ENCODE measurements at places on chromosomes 6 and 20.

DNA sequence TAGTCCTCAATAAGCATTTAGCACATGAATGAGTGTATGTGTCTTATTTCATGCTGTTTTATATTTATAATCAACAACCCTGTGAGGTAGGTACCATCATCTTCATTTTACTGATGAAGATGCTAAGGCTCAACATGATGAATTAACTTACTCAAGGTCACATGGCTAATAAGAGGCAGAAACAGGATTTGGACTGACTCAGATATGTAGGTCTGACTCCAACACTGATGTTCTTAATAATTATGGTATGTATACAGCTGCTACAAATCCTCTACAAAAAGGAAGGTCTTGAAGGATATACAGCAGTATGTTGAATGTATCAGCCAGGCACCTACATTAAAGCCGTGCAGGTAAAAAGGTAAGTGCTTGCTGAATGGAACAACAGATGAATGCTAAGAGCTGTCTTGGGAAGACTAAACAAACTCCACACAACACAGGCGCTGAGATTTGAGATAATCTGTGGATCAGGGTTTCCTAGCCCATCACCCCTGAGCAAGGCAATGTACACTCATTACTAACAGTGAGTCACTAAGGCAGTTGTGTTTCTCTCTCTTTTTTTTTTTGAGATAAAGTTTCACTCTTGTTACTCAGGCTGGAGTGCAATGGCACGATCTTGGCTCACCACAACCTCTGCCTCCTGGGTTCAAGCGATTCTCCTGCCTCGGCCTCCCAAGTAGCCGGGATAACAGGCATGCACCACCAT is 31.9 kb downstream of the TTI1 start:
- no peak for DNase-seq

DNA sequence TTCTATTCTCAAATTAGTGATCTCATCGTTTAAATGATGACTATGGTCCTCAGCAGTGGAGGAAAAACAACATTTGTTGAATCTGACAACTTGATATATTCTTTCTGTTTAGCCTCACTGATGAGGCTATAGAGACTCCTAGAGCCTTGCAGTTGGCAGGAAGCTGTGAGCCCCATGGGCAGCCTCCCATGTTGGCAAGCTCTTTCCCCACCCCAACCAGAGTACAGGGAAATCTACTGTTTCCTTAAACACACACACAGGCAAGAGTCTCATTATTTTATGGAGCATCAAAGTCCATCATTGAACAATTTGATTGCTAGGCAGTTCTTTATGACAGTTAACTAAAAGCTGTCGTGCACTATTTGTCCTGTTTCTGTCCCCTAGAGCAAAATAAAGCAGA is 498.2 kb upstream of the CITED2 start:
- no peak for DNase-seq

DNA sequence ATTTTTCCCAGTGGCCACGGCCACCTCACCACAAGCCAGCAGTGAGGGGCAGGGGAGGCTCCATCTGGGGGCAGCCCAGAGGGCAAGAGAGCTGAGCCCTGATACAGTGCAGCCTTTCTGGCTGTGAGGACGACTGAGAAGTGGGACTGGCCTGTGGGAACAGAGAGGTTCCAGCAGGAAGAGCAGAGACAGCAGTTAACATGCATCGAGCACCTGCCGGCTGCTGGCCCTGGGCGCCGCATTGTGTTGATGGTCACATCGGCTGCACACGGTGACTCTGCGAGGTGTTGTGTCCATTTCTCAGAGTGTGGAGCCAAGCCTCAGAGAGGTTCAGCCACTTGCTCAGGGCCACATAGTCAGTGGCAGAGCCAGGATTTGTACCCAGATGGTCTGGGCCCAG is 9.8 kb downstream of the FOXS1 start:
- no peak for DNase-seq

- DNase-seq: no peak
Observed at GRCh38 chr6:37053683-37054082, 48.2 kb downstream of the FGD2 start.

- DNase-seq: no peak
Observed at GRCh38 chr20:59207742-59208357, 44.2 kb downstream of the ZNF831 start.

- DNase-seq: no peak
Observed at GRCh38 chr6:170243386-170243785, 47.5 kb downstream of the DLL1 start.

GRCh38 chr20:25127761-25128537 is 46.0 kb upstream of the VSX1 start:
- no peak for DNase-seq

DNA sequence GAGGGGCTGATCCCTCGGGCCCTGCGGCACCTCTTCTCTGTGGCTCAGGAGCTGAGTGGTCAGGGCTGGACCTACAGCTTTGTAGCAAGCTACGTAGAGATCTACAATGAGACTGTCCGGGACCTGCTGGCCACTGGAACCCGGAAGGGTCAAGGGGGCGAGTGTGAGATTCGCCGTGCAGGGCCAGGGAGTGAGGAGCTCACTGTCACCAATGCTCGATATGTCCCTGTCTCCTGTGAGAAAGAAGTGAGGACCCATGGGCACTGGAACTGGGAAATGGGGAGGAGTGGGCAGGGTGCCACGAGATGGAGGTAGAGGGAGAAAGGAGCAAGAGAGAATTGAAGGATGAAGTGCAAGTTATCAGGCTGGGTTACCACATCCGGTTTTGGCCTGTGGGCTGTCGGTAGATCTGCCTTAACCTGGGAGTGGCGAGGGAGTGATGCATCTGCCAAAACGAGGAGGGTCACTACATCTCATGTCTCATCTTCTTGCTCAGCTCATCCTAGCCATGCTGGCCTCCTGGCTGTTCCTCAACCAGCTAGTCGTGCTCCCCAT is 5.4 kb upstream of the PHF1 start:
- no peak for DNase-seq

DNA sequence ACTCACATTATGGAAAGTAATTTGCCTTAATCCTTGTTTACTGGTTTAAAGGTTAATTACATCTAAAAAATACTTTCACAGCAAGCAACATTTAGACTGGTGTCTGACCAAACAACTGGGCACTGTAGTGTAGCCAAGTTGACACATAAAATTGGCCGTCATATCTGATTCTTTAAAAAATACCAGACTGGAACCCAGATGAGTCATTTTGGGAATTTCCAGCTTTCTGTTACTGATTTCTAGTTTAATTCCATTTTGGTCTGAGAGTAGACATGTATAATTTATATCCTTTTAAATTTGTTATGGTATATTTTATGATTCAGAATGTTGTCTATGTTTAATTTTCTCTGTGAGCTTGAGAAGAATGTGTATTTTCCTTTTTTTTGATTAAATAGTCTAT is 44.1 kb downstream of the SCP2D1 start:
- no peak for DNase-seq

DNA sequence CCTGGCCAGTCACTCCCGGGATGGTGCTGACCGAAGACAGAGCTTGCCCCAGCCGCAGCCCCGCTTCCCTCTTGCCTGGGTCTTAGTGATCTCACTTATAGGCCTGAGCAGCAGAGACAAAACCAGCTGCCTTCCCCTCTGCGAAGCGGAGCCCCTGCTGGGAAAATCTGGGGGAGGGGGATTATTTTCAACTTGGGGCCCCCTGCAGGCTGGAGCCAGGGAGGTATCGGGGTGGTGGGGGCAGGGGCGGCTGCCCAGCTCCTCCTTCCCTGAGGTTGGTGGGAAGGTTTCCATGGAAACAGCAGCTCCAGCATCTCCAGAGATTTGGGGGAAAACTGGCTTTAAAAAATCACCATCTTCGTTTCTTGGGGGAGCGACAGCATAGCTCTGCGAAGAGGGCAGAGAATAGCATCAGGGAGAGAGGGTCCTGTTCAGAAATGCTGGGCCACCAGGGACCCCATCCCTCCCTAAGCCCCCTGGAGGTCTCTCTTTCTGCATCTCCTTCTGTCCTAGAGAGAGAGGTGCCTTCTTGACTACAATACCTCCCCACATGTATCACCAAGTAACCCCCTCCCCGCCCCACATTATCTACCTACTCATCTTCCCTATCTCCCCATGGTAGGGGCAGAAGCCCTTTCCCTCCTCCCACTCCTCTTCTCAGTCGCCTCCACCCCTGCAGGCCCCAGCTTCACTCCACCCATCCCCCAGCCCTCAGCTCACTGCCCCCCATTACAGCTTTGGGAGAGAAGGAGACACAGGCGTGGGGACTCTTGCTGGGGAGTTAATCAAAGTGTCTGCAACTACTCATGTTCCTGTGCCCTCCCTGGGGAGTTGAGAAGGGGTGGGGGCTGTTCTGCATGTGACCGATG is 88.4 kb upstream of the CCDC167 start:
- no peak for DNase-seq

GRCh38 chr20:48766205-48766604 is 61.6 kb downstream of the PREX1 start:
- no peak for DNase-seq

DNA sequence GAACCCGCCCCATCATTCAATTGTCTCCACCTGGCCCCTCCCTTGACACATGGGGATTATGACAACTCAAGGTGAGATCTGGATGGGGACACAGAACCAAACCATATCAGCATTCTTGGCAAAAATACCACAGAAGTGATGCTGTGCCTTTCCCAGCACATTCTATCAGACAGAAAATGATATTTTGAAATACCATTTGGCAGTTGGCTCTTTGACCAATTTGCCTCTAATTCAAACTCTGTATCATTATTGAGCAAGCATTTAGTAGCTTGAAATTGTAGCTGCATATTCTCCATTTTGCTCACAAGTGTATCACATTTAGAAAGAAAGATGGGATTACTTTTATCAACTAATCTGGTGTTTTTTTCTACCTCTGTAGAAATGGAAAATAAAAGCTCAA is 64.0 kb downstream of the PLCB1 start:
- no peak for DNase-seq

- no peak for DNase-seq
Observed at GRCh38 chr6:116575227-116575626, 3.9 kb downstream of the RWDD1 start.

- no peak for DNase-seq
Observed at GRCh38 chr20:42634156-42634555, 555.5 kb downstream of the PTPRT start.

DNA sequence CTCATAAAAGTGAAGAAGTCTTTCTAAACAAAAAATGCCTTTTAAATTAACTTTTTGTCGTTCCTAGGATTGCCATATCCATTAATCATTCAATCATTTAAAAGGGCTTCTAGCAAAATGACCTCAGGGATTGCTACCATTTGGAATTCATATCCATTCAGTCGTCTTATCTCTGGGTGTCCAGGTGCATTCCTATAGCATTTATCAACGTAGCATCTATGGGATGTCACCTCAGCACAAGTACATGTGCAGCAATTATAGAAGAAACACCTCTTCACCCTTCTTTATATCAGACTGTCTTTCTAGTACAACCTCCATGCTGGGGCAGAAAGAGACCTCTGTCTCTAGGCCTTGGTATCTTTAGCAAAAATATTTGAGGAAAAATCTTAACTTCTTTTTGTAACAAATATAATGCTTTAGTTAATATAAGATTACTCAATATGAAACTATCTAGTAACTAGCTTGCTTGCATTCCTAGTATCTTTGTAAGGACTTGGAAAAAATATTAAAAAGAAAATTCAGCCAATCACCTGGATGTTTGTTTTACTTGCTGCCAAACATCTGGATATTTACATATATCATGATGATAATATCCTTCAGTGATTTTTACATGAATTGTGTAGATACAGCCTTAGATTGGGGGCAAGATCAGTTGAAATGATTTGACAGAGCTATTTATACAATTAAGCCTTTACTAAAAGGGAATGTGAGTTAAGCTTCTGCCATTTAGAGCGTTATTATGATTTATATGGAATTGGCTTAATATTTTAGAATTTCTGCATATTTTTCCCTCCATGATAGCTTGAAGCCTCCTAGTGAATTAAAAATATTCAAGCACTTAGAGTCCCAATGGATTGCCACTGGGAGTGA is 356.8 kb downstream of the HDGFL1 start:
- DNase-seq: no peak

DNA sequence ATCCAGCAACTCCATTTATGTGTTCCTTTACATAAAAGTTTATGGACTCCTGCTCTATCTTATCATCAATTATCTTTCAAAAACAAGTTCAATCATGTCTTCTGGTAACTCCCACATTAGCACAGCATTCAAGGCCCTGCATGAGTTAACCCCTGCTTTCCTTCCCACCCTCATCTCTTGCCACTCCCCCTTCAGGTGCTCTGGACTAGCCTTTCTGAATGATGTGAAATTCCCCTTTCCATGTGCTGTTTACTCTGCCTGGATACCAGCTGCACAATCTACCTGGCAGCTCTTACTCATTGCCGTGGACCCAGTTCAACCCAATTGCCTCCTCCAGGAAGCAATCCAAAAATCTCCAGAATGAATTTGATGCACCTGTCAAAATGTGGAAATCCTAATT is 11.9 kb downstream of the ADGRF4 start:
- DNase-seq: no peak

DNA sequence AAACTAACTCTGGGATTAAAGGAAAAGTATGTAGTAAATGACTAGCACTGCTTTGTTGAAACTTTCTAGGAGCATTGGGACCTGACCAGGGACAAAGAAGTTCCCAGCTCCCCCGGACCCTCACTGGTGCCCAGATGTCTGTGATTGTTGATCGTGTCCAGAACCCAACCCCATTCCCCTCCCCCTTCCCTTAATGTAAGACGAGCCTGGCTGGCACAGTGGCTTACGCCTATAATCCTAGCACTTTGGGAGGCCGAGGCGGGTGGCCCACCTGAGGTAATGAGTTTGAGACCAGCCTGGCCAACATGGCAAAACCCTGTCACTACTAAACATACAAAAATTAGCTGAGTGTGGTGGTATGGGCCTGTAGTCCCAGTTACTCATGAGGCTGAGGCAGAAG is 750.3 kb downstream of the CBLN4 start:
- DNase-seq: no peak

Measured in cerebellar nuclear complex (tissue), 1 donor.